ENCODE measurements at places on chromosomes 2 and 18.

DNA sequence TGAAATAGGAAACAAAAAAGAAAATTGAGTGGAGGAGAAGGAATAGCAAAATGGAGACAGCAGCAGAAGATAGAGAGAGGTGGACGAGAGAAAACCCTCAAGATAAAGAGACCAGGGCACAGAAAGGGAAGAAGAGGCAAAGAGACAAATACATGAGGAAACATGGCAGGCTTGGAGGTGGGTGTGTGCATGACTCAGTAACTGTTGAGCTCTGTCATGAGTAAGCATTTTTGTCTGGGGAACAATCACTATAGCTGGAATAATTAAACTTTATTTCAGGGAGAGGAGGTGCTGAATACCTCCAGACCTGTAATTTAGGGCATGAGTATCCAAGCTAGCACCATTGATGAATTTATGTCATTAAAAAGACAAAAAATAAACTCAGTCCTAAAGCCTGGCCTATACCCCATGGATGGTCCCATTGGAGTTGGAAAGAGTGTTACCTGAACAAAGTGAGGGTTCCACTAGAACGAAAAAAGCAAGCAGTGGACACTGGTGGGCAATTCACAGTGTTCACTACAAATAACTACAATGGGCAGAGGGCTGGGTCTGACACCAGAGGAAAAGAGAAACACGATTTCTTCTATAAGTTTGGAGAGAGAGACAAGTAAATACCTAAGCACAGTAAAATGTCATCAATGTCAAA, 145.5 kb downstream of the ADCYAP1 start:
- DNase-seq: no peak

DNA sequence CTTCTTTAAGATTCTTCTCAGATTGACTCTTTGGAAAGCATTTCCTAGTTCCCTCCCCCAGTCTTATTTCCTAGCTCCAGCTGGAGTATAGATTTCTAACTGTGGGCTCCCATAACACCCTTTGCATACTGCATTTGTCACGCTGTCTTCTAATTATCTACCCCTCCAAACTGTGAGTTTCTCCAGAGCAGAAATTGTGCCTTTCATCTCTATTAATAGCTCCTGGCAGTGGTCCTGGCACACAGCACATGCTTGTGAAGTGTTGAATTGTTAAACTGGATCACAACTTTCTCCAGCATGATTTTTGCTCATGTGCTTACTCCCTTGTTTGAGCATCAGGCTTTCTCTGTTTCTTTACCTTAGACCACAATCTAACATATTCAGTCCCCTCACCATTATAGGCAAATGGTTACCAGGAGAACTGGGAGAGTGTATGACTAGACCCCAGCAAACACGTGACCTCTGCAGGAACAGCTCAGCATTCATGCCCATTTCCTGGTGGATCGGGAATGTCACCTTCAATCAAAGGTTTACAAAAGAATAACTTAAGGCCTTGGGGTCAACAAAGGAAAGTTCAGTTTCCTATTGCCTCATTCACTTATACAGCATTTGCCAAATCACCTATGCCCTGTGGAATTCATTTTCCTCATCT, 175.7 kb upstream of the TANK start:
- DNase-seq: no peak

GRCh38 chr18:61908661-61909060, 15.9 kb upstream of the RNF152 start:
- DNase-seq: no peak

- DNase-seq: no peak
Observed at GRCh38 chr18:31592506-31593157, 955 bp downstream of the TTR start.

GRCh38 chr2:99636144-99637034, 146.6 kb upstream of the REV1 start:
- DNase-seq: no peak

- DNase-seq: no peak
Observed at GRCh38 chr2:163723881-163724280, 11.9 kb downstream of the FIGN start.

GRCh38 chr2:176789751-176790150, 422.8 kb upstream of the HNRNPA3 start:
- DNase-seq: no peak

DNA sequence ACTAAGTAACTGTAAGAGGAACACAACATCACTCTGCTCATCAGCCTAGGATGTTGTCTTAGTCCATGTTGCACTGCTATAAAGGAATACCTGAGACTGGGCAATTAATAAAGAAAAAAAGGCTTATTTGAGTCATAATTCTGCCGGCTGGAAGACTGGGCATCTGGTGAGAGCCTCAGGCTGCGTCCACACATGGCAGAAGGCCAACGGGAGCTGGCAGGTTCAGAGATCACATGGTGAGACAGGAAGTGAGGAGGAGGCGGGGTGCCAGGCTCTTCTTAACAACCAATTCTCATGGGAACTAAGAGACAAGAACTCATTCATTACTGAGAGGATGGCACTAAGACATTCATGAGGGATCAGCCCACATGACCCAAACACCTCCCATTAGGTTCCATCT, 46.8 kb downstream of the EPG5 start:
- no peak for DNase-seq

DNA sequence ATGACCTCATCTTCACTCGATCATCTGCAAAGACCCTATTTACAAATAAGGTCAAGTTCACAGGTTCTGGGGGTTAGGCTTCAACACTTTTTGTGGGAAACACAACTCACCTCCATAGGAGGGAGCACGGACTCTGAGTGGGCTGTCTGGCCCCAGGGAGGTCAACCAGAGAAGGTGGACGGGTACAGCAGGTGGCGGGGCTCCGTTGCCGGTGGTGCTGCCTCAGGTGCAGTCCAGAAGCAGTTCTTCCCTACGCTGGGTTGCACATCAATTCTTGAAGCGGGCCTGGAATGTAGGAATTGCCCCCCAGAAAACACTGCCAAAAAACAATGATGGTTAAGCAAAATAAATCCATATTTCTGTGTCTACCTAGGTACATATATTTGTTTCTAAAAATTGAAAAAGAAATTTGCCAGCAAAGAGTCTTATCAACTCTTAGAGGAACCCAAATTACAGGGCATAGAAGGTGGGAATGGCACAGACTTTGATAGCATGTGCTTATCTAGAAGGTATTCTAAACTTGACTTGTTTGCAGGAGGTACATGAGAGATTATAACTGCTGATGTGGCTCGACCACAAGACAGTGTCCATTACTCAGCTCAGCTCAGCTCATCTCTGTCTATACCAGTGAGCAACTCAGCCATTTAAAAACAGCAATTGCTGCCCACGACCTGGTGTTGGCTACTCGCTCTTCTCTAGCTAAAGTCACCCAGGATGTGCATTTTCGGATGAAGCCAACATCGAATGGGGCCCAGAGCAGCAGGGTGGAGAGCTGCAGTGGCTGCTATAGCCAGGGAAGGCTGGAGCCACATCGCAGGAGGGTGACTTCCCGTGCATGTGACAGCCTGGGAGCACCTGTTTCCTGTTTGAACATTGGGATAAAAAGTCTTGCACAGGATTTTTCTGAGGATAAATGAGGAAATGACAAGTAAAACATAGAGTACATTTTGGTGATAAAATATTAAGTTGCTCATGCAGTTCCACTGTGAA, 128.7 kb downstream of the RNF144A start:
- DNase-seq: no peak

DNA sequence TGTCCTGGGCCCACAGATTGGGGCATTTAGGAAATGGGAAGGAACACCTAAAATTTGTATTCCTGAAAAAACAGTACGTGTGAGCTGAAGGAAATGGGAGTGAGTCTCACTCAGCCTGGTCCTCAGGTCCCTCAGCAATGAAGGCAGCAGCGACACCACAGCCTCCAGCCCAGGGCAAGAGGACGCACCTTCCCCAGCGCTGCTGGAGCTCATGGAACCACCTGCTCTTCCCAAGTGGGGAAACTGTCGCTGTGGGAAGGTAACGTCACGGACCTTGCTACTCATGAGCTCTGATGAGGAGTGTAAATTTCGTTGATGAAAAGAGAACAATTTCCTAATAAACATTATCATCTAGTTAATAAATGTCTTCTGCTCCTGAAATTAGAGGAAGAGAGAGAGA, 323.6 kb downstream of the EIPR1 start:
- DNase-seq: no peak

DNA sequence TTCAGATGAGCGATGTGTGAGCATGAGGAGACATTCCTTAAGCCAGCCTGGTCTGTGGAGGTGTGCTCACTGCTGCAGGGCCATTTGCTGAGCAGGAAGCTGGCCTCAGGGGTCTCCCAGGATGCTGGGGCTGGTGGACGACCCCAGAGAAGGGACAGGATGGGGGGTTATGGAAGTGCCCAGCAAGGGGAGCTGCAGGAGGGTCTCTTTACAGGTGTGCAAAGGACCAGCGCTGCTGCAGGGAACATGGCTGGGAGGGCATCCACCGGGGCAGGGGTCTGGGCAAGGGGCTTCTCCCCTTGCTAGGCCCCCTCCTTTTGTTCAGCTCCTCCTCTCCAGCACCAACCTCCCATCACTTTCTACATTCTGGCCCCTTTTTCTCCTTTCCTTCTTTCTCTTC, 185.2 kb downstream of the GBX2 start:
- no peak for DNase-seq

DNA sequence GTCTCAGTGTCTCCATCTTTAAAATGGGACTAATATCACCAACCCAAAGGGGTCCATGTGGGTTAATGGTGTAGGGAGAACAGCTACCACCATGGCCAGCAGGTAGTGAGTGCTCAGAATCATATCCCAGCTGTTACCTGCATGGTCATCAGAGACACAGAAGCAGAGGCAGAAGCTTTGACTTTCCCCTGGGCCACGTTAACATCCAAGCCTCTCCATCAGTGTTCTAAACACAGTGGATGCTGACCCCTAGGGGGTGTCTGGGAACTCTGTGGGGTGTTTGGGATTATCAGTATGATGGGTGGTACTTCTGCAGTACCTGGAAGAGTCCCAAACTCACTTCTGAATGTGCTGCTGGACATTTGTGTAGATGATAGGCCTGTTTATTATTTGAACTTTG, 93.6 kb downstream of the GYPC start:
- no peak for DNase-seq

GRCh38 chr2:147097747-147098146, 747.1 kb upstream of the ACVR2A start:
- DNase-seq: no peak

GRCh38 chr18:21275645-21276044, 33.6 kb downstream of the GREB1L start:
- DNase-seq: no peak

DNA sequence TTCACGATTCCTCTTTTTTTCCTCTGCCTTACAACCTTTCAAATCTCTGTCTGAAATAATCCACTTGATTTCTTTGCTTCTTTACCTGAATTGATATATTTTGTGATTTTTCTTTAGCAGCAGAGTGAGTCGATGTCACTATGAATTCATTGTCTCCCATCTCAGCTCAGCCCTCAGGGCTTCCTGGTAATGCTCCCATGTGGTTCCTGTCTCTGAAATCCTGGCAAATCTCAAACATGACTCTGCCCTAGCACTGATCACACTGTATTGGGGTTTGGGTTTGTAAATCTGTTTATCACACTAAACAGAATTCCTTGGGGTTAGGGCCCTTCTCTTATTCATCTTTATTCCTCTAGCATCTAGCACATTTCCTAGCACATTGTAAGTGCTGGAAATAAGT, 43.0 kb upstream of the MSTN start:
- no peak for DNase-seq

GRCh38 chr18:4335386-4335785, 119.7 kb downstream of the DLGAP1 start:
- no peak for DNase-seq

DNA sequence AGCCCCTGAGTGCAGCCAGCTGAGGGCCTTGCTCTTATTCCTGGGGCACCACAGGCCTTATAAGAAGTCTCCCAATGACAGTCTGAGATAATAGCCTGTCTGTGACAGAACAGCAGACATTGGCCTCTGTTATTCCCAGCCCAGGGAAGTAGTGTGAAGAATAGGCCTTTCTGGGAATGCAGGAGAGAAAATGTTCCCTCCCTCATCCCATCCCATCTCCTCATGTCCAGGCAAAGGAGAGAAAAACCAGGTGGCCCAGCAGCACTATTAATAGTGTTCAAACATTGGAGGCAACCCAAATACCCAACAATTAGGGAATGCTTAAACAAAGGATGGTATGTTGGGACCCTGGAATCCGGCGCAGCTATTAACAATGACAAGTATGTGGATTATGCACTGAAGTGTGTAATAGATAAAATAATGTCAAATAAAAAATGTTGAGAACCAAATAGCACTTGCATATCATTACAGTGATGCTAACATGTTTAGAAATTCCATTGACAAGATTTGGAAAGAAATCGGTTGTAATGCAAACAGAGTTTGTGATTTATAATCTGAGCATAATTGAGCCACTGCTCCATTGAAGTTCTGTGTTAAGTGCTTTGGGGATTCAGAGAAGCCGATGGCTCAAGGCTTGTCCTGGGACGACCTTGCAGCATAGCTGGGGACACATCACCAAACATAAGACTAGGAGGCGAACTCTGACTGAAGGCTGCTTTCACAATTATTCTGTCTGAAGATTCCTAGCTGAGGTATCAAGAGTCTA, 69.3 kb downstream of the LBH start:
- no peak for DNase-seq

DNA sequence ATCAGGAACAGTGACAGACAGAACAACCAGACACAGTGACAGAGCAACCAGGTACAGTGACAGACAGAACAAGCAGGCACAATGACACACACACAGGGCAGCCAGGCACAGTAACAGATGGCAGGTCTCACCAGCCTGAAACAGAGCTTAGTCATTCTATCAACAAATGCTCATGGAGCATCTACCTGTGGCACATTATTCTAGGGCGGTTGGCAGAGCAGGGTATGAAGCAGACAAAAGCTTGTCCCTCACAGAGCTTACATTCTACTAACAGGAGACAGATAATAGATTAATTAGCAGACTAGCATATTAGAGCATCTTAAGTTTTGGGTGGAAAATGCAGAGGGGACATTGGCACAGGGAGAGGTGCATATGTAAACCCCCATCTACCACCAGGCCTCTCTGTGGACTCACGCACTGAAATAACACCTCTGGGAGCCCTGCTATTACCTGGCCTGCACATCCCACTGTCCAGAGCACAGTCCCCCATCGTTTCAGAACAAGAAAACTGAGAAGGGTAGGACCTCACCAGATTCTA, 64.1 kb upstream of the RAB6C start:
- no peak for DNase-seq

All from stimulated activated CD4-positive, alpha-beta T cell treated with anti-CD3 and anti-CD28 coated beads, Interleukin-15, amount 100 ng/mL, for 48 hours (primary cell).